ENCODE measurements at places on chromosomes 6 and 20.

- DNase-seq: no peak
Measured at GRCh38 chr6:54646951-54647664, 199.5 kb upstream of the FAM83B start.

- DNase-seq: peak; percentile 48
Measured at GRCh38 chr20:62739581-62740285, 31.1 kb downstream of the NTSR1 start.

- no peak for DNase-seq
Measured at GRCh38 chr6:134630508-134631121, 312.7 kb upstream of the SGK1 start.

DNA sequence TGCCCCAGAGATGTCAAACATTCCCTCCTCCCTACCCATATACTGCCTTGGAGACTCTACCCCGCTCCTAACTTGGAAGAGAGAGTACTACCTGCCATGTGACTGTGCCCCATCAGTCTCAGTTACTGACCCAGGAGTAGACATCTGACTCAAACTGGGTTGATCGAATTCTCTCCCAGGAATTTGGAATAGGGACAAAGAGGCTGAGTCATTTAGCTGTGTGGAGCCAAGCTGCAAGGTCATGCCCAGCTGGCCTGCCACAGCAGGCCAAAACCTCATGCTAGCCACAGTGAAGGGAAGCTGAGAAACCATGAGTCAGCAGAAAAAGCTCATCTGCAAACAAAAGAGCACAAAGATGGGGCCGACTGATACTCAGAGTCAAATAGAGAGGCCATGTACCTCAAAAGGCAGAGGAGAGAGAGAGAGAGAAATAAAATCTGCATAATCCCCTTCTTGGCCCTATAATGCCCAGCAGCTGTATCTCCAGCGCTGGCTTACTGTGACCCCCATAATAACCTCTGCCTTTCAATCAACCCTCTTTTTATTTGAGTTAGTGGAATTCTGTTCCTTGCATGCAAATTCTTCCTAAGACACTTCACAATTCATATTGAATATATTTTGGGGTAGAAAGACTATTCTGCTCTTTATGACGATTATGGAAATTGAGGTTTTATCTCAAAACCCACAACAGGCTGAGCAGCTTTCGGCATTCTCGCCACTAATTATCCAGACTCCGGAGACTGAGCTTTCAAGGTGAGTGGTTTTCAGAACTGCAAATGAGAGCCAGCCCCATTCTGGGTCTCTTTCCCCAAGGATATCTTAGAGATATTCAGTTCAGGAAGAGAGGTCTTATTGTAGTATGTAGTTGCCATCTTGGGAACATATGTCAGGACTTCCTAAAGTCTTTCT lies 21.4 kb upstream of the AKIRIN2 start:
- no peak for DNase-seq

DNA sequence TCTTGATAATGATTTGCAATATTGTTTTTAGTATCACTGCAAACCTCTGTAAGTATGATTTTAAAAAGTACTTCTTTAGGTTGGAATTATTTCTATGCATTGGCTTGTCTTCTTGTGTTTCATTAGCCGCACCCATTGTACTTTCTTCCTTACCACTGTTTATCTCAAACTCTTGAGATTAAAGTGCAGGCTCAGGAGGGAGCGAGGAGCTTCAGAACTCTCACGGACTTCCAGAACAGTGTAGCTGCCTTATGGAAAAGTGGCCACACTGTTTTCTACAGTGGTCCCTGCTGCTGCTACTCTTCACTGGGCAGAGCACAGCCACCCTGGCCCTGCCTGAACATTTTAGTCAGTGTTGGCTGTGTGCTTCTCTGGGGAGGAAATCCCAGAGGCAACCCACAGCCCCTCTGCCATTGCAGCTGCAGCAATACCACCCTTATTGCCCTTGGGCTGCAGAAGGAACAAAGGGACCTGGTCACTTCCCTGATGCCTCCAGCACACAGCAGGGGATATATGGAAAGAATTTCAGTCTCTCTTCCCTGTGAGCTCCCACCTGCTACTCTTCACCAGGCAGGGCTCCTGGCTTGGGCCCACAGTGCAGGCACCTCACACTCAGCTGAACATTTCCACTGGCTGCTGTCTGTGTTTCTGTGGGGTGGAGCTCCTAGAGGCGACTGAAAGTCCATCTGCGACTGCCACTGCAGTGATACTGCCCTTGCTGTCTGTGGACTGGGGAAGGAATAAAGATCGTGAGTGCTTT lies 91.7 kb upstream of the MAP3K4 start:
- no peak for DNase-seq
